DMS153 (cell line): ENCODE measurements at places on chromosomes 16 and 17.

GRCh38 chr17:42872251-42872965 lies 21.4 kb downstream of the AOC3 start:
- DNase-seq = no peak

DNA sequence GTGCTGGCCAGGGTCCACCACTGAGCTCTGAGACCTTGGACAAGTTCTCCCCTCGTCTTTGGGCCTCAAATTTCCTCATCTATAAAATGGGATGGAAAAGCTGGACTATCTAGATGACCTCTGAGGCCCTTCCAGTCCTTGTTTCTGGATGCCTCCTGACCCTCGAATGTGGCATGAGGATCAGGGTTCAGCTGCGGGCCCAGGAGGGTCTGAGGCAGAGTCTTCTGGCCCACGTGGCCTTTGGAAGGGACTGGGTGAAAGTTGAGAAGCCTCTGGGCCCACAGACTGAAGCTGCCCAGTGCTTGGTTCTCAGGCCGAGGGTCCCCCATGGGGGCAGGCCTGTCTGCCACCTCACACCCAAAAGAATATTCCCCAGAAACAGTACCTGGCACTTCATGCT lies 16.9 kb upstream of the MRPS23 start:
- no peak for DNase-seq

- DNase-seq = no peak
Measured at GRCh38 chr17:6753546-6753945, 2.3 kb upstream of the XAF1 start.

- no peak for DNase-seq
Measured at GRCh38 chr17:62706598-62707424, 79.3 kb downstream of the MRC2 start.

- peak; percentile 66 for DNase-seq
Measured at GRCh38 chr16:29943846-29944799, 17.8 kb upstream of the TMEM219 start.

DNA sequence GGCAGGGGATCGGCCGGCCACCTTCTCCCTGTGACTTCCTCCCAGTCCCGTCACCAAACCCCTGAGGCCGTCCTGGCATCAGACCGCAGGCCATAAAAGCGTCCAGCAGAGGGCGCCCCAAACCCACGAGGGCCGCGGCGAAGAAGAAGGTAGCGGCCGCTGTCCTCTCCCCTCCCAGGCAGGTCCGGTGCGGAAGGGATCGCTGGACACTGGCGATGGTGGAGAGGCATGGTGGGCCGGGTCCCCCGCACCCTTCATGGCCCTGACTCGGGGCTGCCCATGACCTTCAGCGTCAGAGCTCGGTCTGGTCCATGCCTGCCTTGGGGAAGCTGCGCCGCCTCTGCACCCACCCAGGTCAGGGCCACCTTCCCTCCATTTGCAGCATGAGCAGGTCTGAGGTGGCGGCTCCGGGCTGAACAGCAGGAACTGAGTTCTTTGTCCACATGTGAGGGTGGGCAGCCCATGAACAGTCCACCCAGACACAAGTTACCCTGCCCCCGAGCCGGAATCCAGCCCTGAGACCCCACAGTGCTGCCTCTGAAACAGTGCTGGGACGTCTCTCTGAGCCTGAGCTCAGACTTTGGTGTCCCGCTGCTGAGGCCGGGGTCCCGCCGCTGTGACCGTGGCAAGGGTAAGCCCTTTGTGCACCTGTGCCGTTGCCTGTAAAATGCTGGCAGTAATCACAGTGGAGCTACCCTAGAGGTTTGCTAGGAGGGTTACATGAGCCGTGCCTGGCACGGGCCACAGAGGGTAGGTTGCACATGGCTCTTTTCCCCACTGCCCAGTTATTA lies 40.8 kb upstream of the CMIP start:
- peak; percentile 79 for DNase-seq

DNA sequence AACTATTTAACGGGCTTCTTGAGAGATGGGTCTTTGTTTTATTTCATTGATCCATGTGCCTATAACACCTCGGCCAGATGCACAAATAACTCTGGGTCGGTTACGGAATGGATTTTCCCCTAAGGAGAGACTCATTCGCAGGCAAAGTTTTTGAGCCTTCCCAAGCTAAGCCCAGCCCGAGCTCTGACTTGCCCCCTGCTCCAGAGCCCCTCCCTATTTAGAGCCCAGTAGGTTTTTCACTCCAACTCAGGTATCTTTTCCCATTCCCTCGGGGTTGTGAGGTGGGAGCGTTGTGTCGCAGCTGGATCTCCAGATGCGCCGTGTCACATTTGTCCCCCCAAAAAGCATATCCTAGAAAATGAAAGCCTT lies 812 bp upstream of the MYOCD start:
- DNase-seq = no peak

DNA sequence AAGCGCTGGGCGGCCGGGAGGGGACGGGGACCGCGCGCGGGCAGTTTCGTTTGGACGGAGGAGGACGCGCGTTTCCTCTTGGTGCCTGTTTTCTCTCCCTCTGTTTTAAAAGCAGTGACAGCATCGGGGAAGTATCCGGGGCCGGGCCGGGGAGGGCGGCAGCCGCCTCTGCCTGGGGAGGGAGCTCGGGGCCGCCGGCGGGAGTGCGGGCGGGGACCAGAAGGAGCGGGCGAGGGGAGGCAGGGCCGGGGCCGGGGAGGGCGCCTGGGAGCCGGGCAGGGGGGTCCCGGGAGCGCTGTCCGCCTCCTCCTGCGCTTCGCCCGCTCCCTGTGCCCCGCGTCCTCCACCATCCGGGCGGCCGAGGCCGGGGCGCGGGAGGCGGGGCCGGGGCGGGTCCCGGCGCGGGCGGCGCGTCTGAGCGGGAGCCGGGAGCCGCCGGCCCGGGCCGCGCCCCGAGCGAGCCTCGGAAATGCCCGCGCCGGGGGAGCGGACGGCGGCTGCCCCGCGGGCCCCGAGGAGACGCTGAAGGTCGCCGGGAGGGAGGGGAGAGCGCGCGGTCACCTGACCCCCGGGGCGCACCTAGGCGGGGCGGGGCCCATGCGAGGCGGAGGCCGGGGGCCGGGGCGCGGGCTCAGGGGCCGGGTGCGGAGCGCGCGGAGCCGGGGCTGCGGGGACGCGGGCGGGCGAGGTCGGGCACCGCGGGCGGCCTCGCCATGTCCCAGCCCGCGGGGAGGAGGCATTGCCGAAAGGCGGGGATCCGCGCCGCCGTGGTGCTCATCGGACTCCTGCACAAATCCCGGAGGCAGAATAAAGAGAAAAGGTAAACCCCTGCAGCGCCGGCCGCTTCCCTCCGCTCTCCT lies 57.3 kb downstream of the RAP1GAP2 start:
- no peak for DNase-seq

DNA sequence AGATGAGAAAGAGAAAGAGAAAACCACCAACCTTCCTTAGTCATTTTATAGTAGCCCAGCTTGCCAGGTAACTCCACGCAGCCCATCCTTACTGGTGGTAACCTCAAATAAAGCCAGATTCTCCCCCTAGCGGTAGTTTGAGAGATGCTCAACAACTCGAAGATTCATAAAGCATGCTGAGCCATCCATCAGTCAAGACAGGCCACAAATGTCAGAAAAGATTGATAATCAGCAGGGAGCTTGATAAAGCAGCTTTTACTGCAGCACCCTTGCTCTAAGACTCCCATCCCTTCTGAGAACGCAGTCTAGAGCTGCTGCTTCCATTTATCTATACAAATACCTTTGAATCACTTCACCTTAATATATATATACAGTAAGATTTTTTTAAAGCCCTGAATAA lies 451.5 kb upstream of the HSBP1 start:
- peak; percentile 80 for DNase-seq

GRCh38 chr16:714558-715476 lies at the start of gene METRN:
METRN (plus strand) TSS chr16:715118; CDS start chr16:715290, 172 bp downstream.
- peak; percentile 65 for DNase-seq

GRCh38 chr17:1475321-1475854 lies 17.1 kb downstream of the MYO1C start:
- no peak for DNase-seq

GRCh38 chr16:4660454-4661007 lies 32.8 kb upstream of the NUDT16L1 start:
- peak; percentile 72 for DNase-seq

DNA sequence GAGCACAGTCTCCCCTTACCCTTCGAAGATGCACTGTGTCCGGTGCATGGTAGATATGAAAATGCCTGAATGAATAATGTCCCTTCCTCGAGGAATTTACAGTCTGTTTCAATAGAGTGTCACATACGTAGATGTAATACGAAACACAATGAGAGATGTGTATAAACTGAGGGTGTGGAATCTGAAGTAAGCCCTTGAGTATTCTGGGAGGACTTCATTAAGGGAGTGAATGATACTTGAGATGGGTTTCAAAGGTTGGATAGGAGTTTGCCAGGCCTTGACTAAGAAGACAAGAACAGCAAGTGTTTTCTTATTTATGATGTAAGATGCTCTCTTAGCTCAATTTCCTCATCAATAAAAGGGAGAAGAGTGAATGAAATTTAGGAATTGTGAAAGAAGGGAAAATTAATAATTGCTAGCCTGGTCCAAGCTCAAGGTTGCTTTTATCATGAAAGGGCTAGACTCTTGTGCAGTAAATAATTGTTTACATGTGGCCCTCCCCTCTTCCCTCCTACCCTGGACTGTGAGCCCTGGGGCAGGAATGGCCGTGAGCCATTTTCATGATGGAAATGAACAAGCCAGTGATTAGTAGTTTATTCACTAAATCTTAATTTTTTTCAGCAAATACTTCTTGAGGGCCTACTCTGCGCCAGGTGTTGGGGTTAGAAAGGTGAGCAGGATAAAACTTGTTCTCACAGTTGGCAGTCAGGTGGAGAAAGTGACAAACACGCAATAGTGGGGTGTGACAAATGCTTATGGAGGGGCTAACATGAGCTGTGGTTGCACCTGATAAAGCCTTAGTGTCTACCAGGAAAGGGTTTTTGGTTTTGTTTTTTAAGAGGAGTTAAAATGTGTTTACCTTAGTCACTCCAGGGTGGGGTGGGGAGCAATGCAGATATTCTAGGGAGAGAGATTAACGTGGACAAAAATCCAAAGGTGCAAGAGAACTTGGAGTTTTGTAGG lies 1.6 kb downstream of the KIF22 start:
- DNase-seq = no peak

DNA sequence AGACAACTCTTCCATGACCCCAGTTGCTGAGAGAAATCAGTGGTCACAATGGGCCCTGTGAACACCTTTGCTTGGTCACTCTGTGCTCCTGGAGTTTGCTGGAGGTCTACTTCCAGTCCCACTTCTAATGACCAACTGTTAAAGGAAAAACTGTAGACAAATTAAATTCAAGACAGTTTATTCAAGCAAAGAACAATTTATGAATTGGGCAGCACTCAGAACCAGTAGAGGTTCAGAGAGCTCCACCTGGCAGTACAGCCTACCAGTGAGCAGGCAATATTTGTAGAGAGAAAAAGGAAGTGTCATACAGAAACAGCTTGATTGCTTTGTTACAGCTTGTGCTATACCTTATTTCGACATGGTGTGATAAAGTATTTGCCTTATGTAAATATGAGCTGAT lies 116.5 kb downstream of the HS3ST3B1 start:
- no peak for DNase-seq

GRCh38 chr16:58655215-58655596 lies 25.6 kb upstream of the CNOT1 start:
- no peak for DNase-seq

DNA sequence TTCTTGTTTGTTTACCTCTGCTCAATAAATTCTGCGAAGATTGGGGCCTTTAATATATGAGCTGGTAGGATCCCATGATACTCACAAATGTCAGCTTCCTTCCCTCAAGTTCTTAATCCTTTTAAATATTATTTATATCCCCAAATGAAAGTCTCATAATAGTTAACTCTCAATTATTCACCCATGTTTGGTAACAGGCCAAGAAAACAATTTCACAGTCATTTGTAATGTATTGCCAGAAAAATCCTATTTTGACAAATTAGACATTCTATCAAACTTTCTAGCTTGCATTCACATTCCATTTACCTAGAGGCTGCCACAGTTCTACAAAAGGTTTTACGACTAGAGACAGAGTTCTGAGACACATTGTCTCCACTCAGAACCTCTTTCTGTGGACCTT lies 441.2 kb downstream of the UTP18 start:
- DNase-seq = no peak

DNA sequence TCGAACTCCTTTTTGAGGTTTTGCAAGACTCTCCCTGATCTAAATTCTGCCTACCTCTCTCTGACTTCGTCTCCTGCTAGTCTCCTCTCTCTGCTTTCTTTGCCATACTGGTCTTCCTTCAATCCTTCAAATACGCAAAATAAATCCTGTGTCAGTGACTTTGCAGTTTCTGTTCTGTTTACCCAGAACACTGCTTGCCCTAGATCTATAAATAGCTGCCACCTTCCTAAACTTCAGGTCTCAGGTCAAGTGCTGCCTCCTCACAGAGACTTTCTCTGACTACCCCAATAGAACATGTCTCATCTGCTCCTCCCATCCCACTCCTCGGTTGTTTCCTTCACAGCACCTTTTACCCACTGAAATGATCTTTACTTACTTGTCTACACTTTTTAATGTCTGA lies 78.9 kb downstream of the TRIM37 start:
- no peak for DNase-seq

DNA sequence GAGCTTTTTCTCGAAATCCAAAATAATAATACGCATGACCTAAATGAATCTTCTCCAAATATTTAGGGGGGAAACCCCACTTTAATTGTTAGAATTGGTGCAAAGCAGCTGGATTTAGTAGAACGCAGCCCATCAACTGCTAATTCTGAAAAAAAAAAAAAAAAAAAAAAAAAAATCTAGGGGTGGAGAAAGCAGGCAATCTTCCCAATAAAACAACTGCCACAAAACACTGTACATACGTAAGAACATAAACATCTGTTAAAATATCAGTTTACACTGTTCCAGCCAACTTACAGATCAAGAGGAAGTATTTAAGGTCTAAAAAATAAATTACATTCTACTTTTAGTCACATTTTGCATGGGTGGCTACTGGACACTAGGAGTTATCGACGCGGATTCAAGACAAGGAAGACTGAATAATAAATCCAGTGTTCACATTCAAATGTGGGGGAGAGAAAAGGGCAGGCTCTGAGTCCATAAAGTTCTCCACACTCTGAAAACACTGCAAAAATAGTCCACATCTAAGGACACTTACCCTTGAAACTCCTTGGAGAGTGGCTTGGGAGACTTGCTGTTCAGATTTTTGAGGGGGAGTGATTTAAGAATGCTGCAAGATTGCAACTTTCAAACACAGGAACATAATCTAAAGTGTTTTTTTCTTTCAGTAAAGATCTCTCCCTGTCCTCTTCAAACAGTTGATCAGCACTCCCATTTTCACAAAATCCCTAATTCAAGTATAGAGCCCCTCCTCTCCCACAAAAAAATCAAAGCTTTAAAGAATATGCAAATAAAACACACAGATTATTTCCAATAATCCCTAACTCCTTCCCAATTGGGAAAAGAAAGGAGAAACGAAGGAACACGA lies 1.3 kb downstream of the APPBP2 start:
- no peak for DNase-seq

GRCh38 chr17:1830288-1830687 lies 483 bp downstream of the RPA1 start:
- no peak for DNase-seq
